NCI-H1105 treated with DMSO at 0.1 percent for 48 hours (cell line): ENCODE measurements at places on chromosomes 7 and 10.

DNA sequence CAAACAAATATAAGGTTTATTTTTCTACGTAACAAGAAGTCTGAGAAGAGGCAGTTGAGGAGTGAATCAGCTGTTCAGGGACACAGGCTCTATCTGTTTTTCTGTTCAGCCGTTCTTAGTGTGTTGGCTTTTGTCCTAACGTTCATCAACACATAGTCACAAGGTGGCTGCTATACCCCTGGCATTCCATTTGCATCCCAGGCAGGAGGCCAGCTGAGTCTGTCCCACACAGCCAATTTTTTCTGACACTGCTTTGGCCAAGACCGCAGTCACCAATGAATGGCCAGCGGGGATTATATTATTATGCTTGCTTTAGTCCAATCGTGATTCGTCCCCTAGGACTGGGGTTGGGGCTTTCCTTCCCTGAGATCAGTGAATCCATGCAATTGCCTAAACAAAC lies 143.4 kb upstream of the CHST15 start:
- DNase-seq, result no peak

DNA sequence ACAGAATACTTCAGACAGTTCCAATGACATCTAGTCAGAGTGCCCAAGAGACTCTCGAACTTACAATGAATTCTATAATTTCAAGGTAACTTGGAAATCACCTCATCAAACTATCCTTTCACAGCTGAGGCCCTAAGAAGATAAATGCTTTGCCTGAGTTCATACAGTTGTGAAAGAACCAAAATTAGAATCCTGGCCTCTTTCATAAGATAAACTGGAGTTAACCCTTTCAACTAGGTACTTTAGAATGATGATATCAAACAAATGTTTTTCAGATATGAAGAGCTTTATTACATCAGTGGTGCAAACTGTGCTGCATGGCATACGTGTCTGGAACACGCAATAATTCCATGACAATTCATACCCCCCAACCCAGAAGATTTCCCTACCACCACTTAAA lies 17.9 kb downstream of the DOCK4 start:
- DNase-seq, result no peak

DNA sequence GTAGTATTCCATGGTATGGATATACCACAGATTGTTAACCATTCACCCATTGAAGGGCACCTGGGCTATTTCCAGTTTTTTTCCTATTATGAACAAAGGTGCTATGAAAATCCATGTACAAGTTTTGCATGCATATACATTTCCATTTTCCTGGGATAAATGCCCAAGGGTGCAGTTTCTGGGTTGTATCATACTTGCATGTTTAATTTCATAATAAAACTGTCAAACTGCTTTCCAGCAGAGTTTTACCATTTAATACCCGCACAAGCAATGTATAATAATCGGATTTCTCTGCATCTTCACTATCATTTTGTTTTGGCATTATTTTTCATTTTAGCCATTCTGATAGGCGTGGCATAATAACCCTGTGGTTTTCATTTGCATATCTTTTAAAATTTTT lies 154.3 kb upstream of the CXCL12 start:
- no peak for DNase-seq

- DNase-seq, result no peak
Observed at GRCh38 chr7:19488056-19488455, 220.8 kb downstream of the POLR1F start.

- no peak for DNase-seq
Observed at GRCh38 chr7:4093035-4093434, 589.1 kb upstream of the FOXK1 start.
